ENCODE measurements at places on chromosomes 4 and X.

- no peak for DNase-seq
These were observed 38.2 kb downstream of the FHL1 start for GRCh38 chrX:136185401-136186022.

DNA sequence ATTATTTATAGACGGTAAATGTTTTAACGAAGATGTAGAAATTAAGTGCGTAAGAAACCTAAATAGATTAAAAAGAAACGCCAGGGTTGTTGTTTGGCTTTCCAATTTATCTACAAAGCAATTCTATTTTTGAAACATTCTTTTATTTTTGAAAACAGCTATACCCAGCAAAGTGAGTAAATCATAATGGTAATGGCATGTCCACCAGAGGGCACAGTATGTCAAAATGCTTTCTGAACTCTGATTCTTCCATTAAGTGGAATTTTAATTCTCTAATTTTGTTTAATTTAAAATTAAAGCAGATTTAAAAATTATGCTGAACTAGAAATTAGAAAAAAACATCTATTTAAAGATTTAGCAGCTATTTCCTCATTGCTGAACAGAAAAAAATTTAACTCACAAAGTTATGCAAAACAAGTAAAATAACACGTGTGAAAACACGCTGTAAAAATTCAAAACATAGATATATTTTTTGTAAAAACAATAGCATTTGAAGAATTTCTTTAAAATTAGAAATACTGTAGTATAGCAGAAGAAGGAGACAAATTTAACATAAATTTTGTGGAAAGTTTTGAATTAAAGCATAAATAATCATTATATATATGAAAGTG is 26.5 kb downstream of the RASSF6 start:
- DNase-seq: no peak

- DNase-seq: no peak
These were observed 54.3 kb downstream of the EGF start for GRCh38 chr4:109966891-109967481.

DNA sequence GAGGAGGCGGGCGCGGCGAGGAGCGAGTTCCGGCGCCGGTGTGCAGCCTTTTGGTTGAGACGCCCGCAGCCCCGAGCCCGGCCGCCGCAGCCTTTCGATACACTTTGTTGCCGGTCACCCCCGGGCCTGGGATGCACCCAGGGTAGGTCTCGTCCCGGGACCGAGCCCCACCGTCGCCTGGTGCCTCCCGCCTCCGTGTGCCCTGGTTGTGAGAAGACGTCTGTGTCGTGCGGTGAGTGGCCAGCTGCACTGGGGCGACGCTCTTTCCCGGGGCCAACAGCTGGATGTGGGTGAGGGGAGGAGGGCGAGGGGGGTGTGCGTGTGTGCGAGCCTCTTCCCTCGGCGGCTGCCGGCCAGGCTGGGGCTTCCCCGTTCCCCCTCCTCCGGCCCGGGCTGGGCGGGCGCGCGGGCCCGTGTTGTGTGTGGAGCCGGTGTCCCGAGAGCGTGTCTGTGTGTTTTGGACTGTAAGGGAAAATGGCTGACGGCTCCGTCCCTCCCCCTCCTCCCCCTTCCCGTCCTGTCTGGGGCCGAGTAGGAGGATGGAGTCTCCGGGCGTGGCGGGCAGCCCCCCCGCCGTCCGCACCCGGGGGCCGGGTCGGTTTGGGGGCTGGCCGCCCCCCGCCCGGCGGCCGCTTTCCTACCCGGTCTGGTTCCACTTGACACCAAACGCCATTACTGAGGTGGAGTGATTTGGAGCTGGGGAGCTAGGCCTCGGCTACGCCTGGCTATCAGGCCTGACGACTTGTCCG is 807 bp downstream of the USP9X start:
- peak; percentile 29 for DNase-seq

GRCh38 chrX:111411557-111411956 is 435 bp downstream of the DCX start:
- DNase-seq: no peak

- DNase-seq: no peak
These were observed 27.4 kb upstream of the CCSER1 start for GRCh38 chr4:90099812-90100211.

- DNase-seq: no peak
These were observed 884 bp downstream of the CCDC120 start for GRCh38 chrX:49059681-49060085.

DNA sequence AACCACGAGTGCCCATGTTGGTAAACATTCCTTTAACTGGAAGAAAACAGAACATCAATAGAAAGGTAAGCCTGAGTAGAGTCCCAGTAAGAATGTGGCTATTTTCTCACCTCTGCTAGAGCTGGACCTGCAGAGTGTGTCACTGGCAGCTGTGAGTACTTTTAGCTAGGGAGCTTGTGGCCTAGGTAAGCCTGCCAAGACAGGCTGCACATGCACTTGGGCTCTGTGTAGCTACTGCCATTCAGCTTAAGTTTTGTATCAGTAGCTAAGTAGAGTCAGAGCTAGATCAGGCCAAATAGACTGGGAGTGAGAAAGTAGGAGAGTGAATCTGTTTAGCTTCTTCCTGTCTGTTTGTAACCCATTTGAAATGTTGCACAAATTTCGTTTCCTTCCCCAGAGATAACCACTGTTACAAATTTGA is 35.3 kb downstream of the RBPJ start:
- no peak for DNase-seq

- DNase-seq: no peak
These were observed 59.3 kb downstream of the WDFY3 start for GRCh38 chr4:84907145-84907544.

DNA sequence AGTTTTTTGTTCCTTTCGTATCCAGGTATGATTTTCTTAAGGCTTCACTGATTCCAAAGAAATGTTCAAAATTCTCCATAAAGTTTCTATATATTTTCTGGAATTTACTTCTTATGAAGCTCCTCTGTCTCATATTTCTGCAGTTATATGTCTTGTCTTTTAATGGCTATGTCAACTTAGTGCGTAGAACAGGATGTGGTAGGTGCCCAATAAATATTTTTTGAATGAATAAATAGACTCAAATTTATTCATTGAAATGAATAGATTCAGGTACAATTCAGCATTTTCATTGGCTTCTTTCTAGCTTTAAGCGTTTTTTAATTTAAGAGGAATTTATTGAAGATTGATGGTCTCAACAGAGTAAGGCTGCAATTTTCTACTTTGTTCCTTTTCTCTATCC is 231.9 kb upstream of the BOD1L1 start:
- DNase-seq: no peak

DNA sequence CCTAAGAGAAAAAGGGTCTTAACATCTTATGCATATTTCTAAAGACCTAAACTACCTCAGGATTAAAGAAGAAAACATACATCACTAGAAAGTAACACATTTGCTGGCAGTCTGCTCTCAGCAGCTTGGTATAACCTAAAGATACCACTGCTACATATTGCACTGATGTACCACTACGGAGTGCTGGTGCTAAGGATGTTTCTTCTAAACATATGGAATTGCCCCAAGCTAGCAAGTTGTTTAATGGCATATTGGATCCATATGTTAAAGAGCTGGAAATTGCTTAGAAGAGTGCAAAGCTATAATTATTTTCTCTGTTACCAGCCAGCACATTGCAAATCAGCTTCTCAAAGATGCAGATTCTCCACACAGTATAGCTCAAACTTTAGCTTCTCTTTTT is 436.5 kb upstream of the GALNTL6 start:
- no peak for DNase-seq

GRCh38 chr4:58983887-58984286 is 1873.7 kb upstream of the IGFBP7 start:
- DNase-seq: no peak

GRCh38 chr4:115110191-115111181 is 2.9 kb downstream of the NDST4 start:
- DNase-seq: no peak

GRCh38 chr4:80266902-80267380 is 477 bp downstream of the FGF5 start:
- DNase-seq: peak; percentile 38

GRCh38 chr4:183816077-183816476 is 89.0 kb upstream of the STOX2 start:
- DNase-seq: no peak

- DNase-seq: peak; percentile 52
These were observed 3.1 kb downstream of the ZNF827 start for GRCh38 chr4:145935253-145936141.

- no peak for DNase-seq
These were observed 160.2 kb upstream of the CPEB2 start for GRCh38 chr4:14841801-14842768.

- no peak for DNase-seq
These were observed 133.3 kb upstream of the PJA1 start for GRCh38 chrX:69298466-69299140.

- no peak for DNase-seq
These were observed 118.8 kb downstream of the SMIM20 start for GRCh38 chr4:26032630-26033317.

- DNase-seq: no peak
These were observed 576.4 kb upstream of the SLIT2 start for GRCh38 chr4:19675172-19675811.

GRCh38 chr4:15695240-15695699 is 7.6 kb upstream of the BST1 start:
- peak; percentile 23 for DNase-seq

DNA sequence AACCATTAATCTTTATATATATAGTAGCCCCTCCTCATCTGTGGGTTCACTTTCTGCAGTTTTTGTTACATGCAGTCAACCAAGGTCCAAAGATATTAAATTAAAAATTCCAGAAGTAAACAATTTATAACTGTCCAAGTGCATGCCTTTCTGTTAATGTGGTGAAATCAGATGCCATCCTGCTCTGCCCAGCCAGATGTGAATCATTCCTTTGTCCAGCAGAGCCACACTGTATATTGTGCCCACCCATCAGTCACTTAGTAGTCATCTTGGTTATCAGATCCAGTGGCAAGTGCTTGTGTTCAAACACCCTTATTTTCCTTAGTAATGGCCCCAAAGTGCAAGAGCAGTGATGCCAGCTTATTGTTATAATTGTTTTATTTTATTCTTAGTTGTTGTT is 17.2 kb upstream of the PRDM5 start:
- no peak for DNase-seq

DNA sequence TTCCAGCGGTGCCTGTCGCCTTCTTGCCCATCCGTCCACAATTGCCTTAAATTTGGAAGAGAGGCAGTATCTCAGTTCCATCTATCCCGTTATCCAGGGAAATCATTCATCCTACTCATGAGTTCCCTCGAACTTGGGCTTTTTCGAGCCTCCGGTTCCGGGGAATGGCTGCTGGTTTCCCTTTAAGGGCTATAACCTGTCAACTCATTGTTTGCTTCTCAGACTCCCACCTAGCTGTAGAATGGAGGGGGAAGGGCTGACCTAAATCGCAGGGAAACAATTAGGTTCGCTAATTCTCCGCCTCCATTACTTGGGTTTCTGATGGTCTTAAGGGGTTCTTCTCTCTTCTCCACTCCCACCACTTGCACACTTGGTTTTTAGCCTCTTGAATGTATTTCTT is 1.2 kb downstream of the UCHL1 start:
- DNase-seq: no peak

DNA sequence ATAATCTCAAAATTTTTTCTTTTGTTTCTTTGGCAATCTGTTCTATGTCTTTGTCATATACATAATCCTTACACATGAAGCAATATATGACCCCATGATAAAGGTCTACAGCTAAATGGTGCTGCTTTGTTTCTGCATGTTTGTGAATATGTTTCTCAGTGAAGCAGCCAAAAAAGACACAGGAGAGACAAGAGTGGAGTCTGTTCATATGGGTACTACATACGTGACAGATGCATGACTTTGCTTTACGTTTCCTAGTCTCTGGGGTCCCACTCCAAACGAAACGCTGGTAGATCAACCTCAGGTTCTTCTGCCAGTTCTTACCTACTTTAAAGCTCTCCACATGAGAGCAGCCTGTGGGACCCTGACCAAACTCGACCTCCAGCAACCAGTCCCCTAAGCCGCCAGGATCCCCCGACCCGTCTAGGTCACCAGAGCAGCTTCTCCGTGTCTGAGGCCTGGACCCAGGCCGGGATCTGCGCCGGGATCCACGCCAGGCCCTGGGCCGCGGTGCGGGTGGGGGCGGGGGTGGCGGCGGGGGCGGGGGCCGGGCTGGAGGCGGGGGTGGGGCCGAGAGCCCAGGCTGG is 1.5 kb downstream of the USP51 start:
- DNase-seq: no peak

DNA sequence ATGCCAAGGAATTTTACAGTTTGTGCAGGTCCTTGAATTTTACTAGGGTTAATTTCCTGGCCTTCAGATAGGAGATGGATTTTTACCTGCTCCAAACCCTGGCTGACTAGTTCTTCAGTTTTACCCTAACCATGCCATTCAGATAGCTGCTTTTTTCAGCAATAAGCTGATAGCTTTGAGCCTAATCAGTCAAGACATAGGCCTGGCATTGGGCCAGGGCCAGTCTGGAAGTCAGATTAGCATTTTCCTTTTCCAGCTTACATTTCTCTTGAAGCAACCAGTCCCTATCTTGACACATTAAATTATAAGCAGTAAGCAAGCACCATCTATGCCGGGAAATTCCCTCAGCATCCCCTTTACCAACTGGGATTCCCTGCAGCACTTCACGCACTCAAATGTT is 177.1 kb downstream of the ADGRA3 start:
- DNase-seq: no peak

All from WTC11 (cell line).